ENCODE measurements at places on chromosomes 4 and X.

DNA sequence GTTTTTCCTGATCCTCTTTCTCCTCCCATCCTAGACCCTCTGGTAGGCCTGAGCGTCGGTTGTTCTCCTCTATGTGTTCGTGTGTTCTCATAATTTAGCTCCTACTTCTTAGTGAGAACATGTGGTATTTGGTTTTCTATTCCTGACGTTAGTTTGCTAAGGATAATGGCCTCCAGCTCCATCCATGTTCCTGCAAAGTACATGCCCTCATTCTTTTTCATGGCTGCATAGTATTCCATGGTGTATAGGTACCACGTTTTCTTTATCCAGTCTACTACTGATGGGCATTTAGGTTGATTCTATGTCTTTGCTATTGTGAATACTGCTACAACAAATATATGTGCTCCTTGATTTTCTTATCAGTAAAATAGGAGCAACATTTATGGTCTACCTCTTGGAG, 146.8 kb upstream of the PTCHD1 start:
- DNase-seq: no peak

GRCh38 chr4:151831526-151831925, 70.7 kb upstream of the GATB start:
- DNase-seq: no peak

DNA sequence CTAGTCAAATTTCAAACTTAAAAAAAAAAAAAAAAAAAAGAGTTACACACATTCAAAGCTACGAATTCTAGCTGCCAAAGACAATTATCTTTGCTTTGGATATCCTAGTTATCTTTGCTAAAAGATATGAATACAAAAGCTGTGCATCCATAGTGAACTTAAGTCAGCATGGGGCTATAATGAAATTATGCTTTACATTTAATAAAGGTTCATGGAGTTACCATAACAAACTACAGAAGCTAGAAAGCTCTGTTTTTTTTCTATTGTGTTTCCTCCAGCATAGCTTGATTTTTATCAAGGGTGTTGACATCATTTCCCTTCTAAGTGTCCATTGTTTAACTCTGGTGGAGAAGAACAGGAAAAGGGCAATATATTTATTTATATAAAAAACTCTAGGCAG, 234.1 kb downstream of the ANKRD50 start:
- DNase-seq: no peak

- DNase-seq: no peak
These were observed 6.3 kb downstream of the FNIP2 start for GRCh38 chr4:158775091-158775651.

DNA sequence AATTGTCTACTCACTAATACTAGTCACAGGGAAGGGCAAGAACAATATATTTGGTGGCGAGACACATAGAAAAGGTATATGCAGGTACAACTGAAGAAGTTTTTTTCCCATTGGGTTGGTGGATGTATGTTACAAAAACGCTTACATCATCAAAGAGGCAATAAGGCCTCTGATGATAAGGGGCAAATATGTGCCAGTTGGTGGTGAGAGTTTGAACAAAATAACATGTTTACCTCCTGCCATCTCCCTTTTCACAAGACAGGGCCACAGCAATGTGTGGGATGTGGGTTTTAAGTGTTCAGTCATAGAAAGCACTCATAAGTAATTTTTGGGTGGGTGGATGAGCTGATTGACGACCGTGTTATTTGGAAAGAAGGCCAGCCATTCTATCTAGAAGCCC, 41.7 kb downstream of the PAGE2 start:
- no peak for DNase-seq

DNA sequence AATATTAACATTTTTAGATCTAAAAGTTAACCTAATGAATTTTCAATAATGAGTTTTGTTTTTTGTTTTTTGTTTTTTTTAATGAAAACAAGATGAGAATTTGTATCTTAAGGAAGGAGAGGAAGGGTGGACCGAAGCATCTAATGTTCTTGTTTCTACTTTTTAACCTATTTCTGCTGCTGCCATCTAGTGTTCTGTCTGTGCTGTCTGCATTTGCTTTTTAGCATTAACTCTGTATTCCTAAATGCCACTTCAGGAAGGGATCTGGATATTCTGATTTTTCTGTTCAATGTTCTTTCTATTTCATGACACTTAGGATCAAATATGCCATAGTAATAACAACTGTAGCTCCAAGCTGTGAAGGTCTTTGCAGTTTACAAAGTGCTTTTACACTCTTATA, 161.7 kb downstream of the BRWD3 start:
- no peak for DNase-seq
